AG08395 (cell line): ENCODE measurements at places on chromosomes 2 and 18.
A peak's percentile ranks its signal among the peaks of the same experiment; 100 is the strongest.

- peak; percentile 74 for DNase-seq
Observed at GRCh38 chr2:127175041-127175721, 44.9 kb downstream of the CYP27C1 start.

- DNase-seq, result no peak
Observed at GRCh38 chr2:188364033-188364630, 72.5 kb downstream of the GULP1 start.

- no peak for DNase-seq
Observed at GRCh38 chr2:101815739-101816391, 118.4 kb downstream of the MAP4K4 start.

GRCh38 chr2:136443661-136444060 lies 321.7 kb upstream of the THSD7B start:
- DNase-seq, result no peak

GRCh38 chr18:24219561-24220317 lies 80.9 kb downstream of the CABYR start:
- DNase-seq, result no peak

DNA sequence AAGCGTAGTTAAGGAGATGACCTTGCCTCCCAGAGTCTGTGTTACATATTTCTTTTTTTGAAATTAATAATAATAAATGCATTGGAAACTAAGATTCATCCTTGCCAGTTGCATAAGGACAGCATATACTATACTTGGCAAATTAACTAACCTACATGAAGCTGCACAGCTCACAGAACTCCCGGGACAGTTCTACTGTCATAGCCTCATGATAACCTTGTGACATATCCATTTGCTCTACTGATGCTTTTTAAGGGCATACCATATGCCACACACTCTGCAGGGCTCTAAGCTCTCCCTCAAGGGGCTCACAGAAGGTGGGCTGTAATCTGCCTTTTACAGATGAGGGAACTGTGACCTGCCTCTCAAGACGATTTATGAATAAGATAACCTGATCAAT lies 3.8 kb downstream of the ITGB1BP1 start:
- DNase-seq, result no peak

DNA sequence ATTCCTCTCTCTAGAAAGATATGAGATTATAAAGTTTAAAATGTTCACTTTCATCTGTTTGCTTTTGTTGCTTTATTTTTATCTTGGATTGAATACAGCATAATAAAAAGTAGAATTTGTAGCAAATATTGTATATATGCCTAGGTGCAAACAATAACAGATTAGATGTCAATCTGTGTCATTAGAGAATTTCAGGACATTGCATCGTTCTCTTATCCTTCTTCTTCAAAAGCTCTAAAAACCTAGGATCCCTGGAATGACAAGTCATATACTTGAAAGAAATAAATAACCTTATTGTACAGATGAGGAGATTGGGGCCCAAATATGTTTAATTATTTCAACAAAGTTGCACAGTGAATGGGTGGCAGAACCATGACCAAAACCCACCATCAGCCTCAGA lies 102.8 kb upstream of the BZW1 start:
- no peak for DNase-seq

DNA sequence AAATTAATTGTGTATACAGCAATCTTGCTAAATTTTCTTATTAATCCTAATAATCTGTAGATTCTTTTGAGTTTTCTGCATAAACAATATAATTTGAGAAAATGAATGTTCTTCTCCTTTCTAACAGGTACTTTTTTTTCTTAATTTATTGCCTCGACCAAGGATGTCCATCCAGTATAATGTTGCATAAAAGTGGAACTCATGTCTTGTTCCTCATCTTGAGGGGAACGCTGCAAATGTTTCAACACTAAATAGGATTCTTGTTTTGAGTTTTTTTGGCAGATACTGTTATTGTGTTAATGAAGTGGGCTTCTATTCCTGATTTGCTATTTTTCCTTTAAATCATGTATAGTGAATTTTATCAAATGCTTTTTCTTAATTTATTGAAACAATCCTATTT lies 244.4 kb upstream of the REV1 start:
- DNase-seq, result no peak

DNA sequence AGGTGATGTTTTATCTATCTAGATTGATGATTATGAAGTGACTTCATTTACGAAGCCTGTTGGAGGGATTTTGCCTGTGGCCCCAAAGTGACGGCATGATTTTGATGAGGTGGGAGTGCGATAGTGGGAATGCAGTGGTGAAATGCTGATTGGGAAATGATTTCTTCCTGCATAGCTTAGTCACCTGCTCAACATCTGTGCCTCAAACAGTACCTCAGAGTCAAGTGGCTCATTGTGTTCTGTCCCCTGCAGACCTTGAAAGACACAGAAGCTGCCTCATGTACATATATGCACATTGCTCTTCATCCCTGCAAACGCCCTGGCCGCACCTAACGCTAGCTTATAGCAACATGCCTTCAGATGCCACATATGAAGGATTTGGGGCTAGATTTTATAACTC lies 201.2 kb downstream of the TPGS2 start:
- no peak for DNase-seq

GRCh38 chr2:99348173-99348572 lies 11.0 kb downstream of the EIF5B start:
- no peak for DNase-seq

GRCh38 chr18:50629148-50629631 lies 69.3 kb downstream of the MAPK4 start:
- no peak for DNase-seq

GRCh38 chr18:5693699-5694294 lies 150.0 kb upstream of the EPB41L3 start:
- DNase-seq, result no peak

- no peak for DNase-seq
Observed at GRCh38 chr2:237870754-237871651, 11.6 kb downstream of the RAMP1 start.

GRCh38 chr2:78127424-78127823 lies 605.2 kb upstream of the LRRTM4 start:
- no peak for DNase-seq

DNA sequence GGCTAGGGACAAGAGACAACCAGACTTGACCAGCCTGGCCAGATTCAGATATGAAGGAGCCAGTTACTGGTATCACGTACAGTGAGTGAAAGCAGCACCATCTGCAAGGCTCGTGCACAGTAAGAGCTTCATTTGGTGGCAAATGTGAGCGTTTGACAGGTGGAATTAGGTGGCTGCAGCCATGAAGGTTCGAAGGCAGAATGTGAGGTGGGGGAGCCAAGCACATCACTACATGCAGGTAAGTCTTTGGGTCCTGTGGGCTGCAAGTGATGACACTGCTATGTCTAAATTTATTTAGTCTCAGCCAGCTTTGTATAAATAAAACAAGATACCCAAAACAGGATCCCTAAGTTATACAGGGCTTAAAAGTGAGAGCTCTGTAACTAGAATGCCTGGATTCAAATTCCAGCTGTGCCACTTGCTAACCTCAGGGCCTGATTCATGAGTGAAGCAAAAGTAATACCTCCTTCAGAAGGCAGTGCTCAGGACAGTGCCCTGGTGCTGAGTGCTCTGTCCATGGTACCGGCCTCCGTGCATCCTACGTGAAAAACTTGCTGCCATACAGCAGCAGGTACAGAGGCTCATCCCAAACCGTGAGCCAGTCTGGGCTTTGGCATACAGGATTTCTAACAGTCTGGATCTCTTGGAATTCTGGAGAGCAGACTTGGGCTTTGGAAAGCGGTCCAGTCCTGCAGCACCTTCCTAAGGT lies 18.6 kb downstream of the DDX18 start:
- DNase-seq, result peak; percentile 53

DNA sequence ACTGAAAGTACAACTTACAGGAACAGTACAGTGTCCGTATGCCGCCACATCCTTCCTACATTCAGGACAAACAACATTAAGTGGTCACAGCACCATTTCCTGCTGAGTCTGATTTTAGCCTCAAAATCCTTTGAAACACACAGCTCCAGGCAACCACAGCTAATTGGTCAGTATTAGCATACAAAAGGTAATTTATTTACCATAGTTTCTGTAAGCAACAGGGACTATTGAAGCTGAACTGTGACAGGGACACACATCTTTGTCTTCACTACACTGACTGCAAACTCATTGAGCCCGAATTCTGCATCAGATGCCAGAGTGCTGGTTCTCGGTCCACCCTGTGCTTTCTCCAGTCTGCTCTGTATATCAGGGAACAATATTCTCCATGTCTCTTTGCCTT lies 151.8 kb downstream of the ST6GAL2 start:
- no peak for DNase-seq

GRCh38 chr2:199985625-199986207 lies 30.3 kb downstream of the MAIP1 start:
- peak; percentile 58 for DNase-seq

GRCh38 chr18:248053-248452 lies 19.8 kb downstream of the THOC1 start:
- no peak for DNase-seq

GRCh38 chr2:207463433-207463832 lies 66.3 kb upstream of the CREB1 start:
- DNase-seq, result no peak

GRCh38 chr2:152497481-152498052 lies 162.6 kb downstream of the FMNL2 start:
- DNase-seq, result no peak

GRCh38 chr18:60024345-60024744 lies 124.5 kb downstream of the PMAIP1 start:
- no peak for DNase-seq

- no peak for DNase-seq
Observed at GRCh38 chr2:11710632-11711353, 35.6 kb upstream of the LPIN1 start.

DNA sequence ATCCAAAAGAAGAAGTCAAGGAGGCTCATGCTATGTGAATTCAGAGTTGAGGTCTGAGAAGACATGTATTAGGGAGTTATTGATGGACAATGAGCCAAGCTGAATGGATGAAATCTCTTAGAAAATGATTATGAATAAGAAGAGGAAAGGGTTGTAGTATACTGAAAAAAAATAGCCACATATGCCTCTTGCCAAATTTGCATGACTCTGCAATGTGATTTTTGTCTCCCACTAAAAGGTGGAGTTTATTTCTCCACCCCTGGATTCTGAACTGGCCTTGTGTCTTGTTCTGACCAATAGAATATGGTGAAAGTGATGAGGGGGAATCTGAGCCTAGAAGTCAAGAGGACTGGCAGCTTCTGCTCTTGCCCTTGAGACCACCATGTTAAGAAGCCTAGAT lies 8.6 kb upstream of the ERICH2 start:
- DNase-seq, result no peak

GRCh38 chr2:185417111-185417510 lies 321.5 kb upstream of the FSIP2 start:
- DNase-seq, result no peak

- no peak for DNase-seq
Observed at GRCh38 chr2:83585250-83585649, 873.8 kb downstream of the SUCLG1 start.

DNA sequence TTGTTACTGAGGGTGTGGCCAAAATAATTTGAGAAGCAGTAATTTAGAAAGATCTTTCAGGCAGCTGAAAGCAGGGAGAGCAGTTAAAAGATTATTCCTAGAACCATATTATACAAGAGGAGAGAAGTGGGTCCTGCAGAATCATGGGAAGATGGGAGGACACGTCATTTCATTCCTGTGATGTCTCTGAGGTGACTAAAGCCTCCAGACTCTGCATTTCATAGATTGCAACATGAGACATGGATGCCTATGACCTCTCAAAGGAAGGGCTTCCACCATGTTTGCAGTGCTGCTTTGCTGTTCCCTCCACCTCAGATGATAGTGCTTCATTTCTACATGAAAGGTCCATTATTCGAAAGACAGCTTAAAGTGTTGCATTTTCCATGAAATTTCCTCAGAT lies 788.4 kb downstream of the TSN start:
- DNase-seq, result peak; percentile 58

DNA sequence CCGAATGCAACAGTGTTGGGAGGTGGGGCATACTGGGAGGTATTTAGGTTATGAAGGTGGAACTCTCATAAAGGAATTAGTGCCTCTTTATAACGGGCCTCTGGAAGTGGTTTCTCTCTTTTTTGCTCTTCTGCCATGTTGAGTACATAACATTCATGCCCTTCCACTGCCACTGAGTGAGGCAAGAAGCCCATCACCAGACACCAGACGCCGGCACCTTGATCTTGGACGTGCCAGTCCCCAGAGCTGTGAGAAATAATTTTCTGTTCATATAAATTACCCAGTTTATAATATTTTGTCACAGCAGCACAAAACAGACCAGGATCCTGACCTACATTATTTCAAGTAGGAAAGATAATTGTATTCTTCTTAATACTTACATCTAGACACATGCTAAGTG lies 320.2 kb downstream of the NRXN1 start:
- DNase-seq, result no peak

DNA sequence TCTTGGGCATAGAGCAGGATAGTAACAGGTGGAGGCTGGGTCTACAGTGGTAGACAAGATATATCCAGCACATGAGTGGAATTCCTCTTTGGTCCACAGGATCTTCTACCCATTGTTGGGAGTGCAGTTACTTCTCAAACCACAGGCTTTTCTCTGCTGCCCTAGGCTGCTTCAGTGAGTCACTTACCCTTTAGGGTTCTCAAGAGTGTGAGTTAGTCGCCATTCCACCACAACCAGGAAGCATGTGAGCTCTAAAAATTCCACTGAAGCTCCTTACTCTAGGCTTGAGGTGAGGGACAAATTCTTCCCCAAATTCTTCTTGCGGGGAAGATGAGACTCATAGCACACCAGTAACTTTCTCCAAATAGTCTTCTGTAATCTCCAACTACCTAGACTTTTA lies 189.4 kb downstream of the PLCL1 start:
- peak; percentile 72 for DNase-seq

DNA sequence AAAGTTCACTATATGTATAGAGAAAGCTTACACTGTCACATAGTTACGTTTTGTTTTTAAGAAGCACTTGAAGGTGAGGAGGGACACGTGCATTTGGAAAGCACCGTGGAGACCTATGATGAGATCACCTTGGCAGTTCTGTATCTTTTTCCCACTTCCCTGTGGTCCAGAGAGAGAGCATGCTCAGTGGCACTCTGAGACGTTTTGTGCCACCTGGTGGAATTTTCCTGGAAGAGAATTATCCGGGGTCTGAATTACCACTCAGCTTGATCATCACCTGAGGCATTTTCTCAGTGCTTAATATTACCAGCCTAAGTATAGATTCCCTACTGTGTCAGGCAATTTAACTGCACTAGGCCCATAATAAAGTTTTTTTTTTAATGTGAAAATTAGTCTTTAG lies 469.4 kb upstream of the SMIM21 start:
- peak; percentile 21 for DNase-seq

DNA sequence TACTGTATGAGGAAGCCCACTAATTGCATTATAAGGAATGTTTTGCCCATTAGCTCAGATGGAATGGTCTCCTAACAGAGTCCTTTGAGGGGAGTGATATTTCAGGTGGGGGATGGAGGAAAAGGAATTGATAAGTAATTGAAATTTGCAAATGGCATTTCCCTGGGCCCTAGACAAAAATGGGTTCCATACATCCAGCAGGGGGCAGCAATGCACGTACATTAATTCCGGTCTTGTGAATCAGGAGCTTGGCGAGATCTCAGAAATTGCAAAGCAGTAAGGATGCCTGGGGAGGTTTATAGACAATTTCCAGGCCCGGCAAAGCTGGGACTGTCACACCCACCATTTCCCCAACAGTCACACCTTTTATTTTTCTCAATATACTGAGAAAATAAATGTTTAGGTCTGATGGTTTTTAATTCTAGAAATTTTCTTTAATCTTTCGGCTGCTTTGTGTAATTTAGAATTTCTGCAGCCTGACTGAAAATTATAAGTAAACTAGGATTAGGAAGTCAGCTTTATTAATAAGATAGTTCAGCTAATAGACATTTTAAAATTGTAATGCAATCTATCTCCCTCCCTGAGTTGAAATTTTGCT lies 122.8 kb downstream of the LYPD1 start:
- DNase-seq, result peak; percentile 76

- peak; percentile 18 for DNase-seq
Observed at GRCh38 chr2:68292108-68292710, 27.5 kb downstream of the CNRIP1 start.
